Glomerular endothelial cell (primary cell): ENCODE measurements at places on chromosomes 2 and 18. TPM values are rescaled to one million over a fixed set of nuclear protein-coding genes. Genes with fewer than 3 reads are reported as not detected.

GRCh38 chr2:179410552-179411356, 146.1 kb upstream of the SESTD1 start:
- peak; percentile 23 for DNase-seq

DNA sequence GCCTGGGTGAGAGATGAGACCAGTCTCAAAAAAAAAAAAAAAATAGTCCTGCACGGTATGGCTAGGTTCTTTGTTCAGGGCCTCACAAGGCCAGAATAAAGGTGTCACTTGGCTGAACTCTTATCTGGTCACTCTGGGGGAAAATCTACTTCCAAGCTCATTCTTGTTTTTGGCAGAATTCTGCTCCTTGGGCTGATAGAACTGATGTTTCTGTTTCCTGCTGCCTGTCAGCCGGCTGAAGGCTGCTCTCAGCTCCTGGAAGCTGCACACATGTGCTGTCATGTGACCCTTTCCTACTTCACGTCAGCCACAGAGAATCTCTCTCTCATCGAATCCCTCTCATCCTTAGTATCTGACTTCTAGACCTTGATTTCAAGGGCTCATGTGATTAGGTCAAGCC, 10.4 kb downstream of the CSRNP3 start:
- DNase-seq: no peak

Gene ACVR1C
- total RNA-seq: 0.06 and 0.15 TPM in 2 replicates

- no peak for DNase-seq
These were observed 132.3 kb upstream of the CRIM1 start for GRCh38 chr2:36223259-36223658.

Gene DCDC2C
- not detected in 2 replicates for total RNA-seq

GRCh38 chr2:64214281-64215115, 70.3 kb upstream of the PELI1 start:
- DNase-seq: no peak

GRCh38 chr2:163469561-163469962, 266.2 kb downstream of the FIGN start:
- DNase-seq: no peak

Gene IL18R1
- total RNA-seq: 4.5 and 5.3 TPM in 2 replicates

GRCh38 chr2:101152272-101153076, 1.3 kb upstream of the TBC1D8 start:
- DNase-seq: peak; percentile 44
